ENCODE measurements at places on chromosomes 1 and 21.

- DNase-seq = no peak
Measured at GRCh38 chr1:59653968-59654367, 160.8 kb upstream of the HOOK1 start.

DNA sequence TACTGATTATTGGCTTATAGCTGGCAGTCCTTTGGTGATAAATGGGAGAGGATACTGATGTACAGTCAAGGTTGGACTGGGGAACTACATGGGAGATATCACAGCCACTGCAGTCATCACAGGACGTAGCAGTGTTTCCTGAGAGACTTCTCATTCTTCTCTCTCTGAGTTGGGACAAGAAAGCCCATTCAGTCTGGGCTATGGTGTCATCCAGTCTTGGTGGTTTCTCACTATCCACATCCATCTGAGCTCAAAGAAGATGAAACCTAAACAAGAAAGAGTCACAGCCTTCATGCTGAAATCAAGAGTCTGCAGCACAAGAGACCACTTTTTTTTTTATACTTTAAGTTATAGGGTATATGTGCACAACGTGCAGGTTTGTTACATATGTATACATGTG is 12.8 kb upstream of the CD53 start:
- no peak for DNase-seq

GRCh38 chr1:24790490-24790889 is 45.2 kb downstream of the CLIC4 start:
- DNase-seq = no peak

DNA sequence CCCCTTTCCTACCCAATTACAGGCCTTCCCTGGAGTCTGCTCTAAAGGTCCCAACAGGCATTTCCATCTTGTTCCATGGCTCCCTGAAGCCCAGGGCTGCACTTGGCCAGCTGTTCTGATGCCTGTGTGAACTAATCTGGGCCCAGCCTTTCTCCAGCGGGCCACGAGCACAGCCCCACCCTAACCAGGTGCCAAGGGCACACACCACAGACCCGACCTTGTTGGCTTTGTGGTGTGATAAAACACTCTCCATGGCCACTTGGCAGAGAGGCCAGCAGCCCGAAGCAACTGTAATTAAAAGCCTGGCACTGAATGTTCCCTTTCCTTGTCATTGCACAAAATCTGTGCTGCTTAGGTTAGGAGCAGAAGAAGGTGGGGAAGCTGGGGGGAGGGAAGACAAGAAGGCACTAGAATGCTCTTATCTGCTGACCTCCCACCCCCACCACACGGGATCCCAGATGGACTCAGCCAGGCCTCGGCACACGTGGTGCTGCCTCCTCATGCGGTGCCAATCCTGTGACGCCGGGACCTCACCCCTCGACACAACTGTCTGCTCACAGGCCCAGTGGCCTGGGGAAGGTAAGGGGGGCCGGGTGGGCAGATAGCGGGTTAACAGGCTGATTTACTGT is 9.9 kb downstream of the HCRTR1 start:
- peak; percentile 40 for DNase-seq
